ENCODE measurements at places on chromosomes 6 and 20.

DNA sequence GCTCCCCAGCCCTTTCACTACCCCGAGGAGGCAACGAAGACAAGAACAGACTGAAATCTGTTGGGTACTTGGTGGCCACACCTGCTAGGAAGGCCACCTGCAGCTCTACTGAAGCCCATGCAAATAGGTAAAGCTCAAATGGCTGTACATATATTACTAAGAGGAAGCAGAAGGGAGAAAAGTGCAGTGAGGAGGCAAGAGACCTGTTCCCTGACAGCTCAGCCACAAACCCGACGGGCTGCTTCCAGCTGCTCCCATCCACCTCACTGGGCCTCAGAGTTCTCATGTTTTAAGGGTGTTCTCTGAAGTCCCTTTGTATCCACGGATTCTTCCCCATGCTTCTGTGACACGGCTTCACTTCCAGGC is 24.6 kb downstream of the TRAM2 start:
- no peak for DNase-seq

DNA sequence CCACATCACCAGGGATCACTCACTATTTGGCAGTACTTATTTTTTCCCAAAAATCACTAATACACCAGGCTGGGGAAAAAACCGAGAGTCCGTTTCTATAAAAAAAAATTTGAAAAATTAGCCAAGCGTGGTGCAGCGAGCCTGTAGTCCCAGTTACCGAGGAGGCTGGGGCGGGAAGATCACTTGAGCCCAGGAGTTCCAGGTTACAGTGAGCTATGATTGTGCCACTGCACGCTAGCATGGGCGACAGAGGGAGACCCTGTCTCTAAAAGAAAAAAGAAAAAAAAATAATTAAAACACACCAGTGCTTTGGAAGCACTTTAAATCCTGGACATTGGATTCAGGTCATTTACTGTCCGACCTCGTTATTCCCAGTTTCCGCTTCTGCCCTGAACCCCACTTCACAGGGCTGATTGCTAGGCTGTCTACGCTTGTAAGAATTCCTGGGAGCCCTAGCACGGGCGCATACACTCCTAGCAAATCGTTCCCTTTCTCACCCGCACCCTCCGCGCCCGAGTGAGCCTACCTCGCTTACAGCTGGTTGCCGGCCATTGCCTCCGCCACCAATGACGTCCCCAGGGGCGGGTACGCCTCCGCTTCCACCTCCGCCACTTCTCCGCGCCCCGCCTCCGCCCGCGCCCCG is at the start of gene TPMT:
TSS of gene TPMT (minus strand) at position 571 of the 643 bp plus-strand sequence. CDS start 5,950 bp downstream, outside the sequence.
- DNase-seq, result peak; percentile 94

DNA sequence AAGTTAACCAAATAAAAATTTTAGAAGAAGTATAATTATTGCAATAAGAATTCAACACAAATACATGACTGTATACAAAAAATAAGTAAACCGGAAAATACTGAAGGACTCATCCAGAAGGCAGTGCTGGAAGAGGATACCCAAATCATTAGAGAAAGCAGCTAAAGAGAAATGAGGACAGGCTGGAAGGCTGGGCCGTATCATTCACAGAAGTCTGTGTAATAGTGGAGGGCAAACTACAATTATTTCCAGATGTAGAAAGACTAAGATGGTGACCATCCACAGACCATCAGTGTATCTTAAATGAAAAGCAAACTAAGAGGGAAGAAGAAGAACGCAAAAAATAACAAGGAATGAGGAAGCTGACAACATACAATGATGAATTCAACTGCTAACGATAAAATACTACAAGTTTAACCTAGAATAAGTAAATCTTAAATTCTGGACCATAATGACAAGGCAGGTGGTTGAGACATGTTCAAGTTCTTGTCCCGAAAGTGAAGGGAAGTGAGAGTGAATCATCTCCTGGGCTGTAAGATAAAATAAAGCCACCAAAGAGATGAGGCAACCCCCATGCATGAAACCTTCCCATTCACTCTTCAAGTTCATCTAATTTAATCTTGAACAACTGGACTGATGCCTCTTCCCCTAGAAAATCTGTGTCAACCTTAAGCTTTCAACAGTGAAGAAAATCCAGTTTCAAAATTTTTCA is 71.5 kb downstream of the SLC23A2 start:
- no peak for DNase-seq

GRCh38 chr6:108102965-108103364 is 28.4 kb upstream of the OSTM1 start:
- no peak for DNase-seq

DNA sequence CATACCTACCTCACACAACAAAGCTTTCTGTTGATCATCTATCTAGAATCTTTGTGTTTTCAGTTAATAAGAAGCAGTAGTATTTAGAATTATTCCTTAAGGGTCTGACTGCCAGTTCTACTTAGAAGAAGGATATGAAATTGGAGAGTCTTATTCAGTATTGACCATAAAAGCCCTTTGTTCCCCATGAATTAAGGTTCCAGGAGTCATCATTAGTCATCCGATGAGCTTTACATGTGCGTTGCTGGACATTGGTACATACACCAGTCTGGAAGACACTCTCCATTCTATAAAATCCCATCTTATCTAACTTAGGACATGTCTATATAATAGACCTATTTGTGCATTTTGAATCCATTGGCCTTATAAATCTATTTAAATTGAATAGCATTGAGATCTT is 34.4 kb upstream of the RNF217 start:
- DNase-seq, result no peak

- no peak for DNase-seq
Measured at GRCh38 chr6:21665392-21666200, 72.0 kb downstream of the SOX4 start.

- no peak for DNase-seq
Measured at GRCh38 chr6:41757271-41757670, 10.1 kb upstream of the PGC start.

DNA sequence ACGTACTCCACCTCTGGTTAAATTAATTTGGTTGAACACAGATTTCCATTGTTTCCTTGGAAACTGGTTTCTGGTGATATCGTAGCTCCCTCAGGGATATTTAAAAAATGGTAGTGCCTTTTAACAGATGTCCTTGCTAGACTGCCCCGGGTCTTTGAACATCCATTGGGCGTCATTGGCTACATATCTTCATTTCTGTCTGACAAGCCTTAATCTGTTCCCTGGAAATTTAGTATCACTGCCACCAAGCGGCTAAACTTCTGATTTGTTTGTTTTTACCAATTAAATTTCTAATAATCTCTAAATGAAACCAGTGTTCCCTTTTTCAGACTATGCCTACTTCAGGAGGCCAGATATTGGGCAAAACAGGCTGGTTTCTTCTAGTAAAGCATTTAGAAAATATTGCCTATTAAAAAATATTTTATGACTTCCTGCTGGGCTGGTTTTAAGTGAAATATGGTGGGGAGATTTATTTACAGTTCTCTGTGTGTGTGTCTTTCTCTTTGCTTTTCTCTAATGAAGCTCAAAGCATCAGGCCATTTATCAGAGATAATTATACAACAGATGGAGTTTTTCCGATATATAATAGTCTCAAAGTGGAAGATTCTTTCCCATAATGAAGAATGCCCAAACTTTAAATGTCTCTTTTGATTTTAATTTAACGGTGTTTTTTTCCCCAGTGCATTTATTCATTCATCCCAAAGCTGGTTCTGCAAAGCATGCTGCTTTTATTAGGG is 249.5 kb downstream of the ZFAND3 start:
- DNase-seq, result no peak

GRCh38 chr6:7115543-7116231 is 7.9 kb downstream of the RREB1 start:
- DNase-seq, result no peak

GRCh38 chr6:93784794-93785693 is 365.7 kb upstream of the EPHA7 start:
- DNase-seq, result no peak

DNA sequence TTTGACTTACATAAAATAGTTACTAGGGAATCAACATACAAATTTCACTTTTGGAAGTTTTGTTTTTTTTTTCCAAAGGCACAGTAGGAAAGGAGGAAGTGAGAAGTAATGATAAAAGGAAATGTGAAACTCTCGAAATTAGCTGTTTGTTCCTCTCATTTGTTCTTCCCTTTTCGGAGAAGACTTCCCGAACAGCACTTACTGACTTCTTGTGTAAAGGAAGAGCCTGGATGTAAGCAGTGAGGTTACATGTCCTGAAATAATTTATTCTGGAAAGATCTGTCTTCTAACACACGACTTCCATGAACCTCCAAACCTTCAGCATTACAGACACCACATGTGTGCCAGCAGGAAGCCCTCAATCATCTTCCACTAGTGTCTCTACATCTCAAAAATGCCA is 59.1 kb downstream of the KIF16B start:
- DNase-seq, result no peak

DNA sequence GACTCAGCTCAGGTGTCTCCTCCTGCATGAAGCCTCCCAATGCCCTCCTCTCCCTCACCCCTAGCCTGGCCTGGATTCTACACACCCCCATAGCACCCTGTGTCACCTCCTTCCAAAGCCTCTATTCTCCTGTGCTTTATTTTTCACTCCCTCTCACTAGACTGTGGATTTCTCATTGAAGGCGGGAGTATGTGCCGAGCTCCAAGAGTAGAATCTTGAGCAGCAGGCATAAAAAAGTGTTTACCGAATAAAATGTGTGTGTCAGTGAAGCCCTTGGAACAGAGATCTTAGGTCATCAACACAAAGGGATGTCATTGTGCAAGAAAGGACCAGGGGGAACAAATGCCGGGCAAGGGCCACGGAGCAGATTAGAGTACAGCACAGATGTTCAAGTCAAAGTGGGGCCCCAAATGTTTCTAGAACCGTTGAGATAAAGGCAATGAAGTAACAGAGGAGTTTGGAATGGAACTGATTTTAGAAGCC is 106.1 kb upstream of the TMEM170B start:
- DNase-seq, result no peak

- no peak for DNase-seq
Measured at GRCh38 chr6:33742092-33742491, 4.6 kb downstream of the IP6K3 start.

- DNase-seq, result no peak
Measured at GRCh38 chr6:17032988-17033634, 68.7 kb upstream of the STMND1 start.

DNA sequence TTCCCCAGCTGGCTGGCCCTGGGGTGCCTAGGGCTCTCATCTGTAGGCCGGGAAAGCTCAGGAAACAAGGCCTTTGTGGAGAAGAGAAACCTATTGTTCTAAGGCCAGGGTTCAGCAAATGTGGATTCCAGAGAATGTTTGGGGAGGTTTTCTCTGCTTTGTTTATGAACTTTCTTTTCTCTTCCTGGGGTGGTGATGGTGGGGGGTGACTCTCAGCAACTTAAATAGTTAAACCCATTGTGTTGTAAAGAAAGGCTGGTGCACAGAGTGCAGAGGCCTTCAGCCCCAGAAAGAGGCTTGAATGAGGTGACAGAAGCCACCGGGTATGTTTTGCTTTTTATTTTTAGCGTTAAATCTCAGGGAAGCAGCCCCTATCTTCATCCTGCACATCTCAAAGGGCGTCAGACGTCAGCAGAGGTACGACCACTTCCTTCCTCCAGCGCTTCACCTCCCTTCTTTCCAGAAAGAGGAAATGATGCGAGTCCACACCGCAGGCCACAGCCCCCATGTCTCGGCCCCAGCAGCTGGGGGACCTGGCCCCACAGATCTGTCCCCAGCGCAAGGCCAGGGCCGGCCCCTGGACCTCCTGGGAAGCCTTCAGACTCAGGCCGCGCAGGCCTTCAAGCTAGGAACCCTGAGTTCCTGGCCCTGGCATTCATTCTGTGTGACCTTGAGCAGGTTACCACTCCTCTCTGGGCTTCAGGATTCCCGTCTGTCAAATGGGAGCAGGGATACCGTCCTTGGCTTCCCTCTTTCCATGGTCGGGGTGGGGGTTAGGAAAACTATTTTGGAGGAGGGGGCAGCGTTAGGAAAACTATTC is 605 bp upstream of the PPP1R16B start:
- DNase-seq, result no peak

DNA sequence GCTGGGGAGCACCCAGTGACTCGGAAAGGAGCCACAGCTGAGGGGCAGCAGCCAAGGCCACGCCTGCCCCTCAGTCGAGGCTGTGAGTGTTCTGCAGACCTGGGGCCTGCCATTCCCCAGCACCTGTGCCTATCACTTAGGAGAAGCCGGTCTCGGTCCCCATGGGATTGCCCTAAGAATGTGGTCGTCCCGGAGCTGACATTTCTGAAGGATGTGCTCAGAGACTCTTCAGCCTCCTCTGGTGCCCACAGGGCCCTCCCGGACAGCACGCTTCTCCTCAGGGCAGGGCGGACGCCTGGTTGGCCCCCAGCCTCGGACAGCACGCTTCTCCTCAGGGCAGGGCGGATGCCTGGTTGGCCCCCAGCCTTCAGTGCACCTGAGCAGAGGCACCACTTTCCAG is 223.9 kb downstream of the ERMARD start:
- DNase-seq, result no peak

- no peak for DNase-seq
Measured at GRCh38 chr20:17721802-17722486, 22.2 kb downstream of the BANF2 start.

GRCh38 chr6:132624175-132624574 is at the start of gene TAAR2:
Gene TAAR2, minus strand, starts transcription at chr6:132624275. Its CDS starts 0 bp downstream, at chr6:132624275.
- DNase-seq, result no peak

- no peak for DNase-seq
Measured at GRCh38 chr6:128208851-128209580, 308.2 kb upstream of the THEMIS start.

- no peak for DNase-seq
Measured at GRCh38 chr6:168995526-168996355, 257.9 kb downstream of the THBS2 start.

DNA sequence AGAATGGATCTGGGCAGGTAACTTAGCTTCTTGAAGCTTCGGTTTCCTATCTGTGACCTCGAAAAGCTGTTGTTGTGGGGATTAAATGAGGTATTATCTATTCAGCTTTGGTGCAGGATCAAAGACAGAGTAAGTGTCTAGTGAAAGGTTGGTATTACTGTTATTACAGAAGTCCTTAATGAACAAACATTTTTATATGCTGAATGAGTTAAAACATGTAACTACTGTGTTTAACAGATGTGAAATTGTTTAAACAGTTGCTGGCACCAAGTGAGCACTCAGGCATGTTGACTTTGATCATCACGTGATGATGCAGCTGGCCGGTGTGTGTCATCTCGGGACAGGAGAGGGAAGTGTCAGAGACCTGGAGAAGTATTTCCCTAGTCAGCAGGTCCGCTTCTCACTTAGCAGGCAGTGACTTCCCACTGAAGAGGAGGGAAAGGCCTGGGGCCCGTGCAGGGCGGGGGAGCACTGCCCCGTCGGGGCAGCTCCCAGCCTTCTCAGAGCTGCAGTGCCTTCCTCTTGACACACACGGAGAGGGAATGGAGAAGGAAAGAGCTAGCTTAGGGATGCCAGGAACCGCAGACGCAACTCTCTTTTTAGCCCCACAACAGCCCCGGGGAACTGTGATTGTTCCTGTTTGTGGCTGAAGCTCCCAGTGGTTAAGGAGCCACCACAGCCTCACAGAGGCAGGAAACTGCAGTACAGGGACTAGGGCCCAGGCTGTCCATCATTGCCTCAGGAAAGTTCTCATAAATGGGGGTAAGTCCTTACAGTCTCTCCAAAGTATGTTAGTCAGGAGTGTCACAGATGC is 18.0 kb downstream of the TUBB2A start:
- peak; percentile 91 for DNase-seq

GRCh38 chr6:158185729-158186456 is 17.7 kb downstream of the GTF2H5 start:
- DNase-seq, result no peak
